ENCODE measurements at places on chromosomes 5 and 9. TPM values are rescaled to one million over a fixed set of nuclear protein-coding genes. Genes with fewer than 3 reads are reported as not detected.

DNA sequence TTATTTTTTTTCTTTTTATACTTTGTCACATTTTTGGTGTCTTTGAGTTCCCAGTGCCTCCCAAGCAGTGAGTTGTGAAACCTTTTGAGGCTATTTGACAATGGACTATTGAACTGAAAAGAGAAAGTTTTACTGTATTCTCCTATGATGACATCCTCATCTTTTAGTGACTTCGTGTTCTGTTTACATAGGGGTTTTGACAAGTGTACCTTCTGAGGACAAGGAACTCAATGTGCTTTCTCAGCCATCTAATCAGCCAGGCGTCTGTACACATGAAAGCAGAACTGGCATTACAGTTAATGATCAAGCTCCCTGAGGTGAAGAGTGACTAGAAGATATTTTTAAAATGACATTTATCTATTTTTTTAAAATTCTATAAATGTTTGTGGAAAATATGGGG lies 175.5 kb downstream of the ANXA1 start:
- no peak overlapping the region for H3K27ac ChIP-seq
- no peaks in the 10 kb centered on the region for H3K36me3 ChIP-seq
- H3K4me3 ChIP-seq = no peak overlapping the region

Gene ASPN
- total RNA-seq = not detected

DNA sequence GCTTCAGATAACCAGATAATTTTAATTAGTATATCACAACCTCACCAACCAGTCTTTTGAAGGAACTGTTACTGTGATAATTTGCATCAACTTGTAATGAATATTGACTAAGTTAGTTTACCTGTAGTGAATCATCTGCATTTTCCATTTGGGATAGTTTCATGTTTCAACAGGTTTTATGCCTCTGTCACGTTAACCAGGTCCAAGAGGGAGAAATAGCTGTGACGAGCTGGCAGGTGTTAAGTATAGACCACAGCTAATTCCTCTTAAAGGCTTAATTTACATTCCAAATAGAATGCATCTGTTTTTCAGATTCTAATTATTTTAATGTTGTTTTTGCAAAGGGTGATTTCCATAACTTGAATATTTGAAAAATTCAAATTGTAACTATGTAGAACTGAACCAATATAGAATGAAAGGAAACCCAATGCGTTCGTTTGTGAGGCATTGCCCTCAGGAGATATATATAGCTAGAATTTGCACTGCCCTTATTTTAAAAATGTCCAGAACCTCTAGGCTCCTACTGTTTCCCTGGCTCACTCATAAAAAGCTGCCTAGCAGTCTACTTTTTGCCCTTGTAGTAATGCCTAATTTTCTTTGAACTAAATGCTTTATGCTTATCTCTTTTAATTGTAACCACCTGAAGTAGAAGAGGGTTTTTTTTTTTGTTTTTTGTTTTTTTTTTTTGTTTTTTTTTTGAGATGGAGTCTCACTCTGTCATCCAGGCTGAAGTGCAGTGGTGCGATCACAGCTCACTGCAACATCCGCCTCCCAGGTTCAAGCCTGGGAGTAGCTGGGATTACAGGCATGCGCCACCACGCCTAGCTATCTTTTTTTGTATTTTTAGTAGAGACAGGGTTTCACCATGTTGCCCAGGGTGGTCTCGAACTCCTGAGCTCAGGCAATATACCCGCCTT lies 270.5 kb downstream of the SMARCA2 start:
- no peaks in the 10 kb centered on the region for H3K27me3 ChIP-seq
- no peaks in the 10 kb centered on the region for H3K4me1 ChIP-seq
- no peak for DNase-seq
- H3K27ac ChIP-seq = no peak overlapping the region

- H3K27me3 ChIP-seq = no peaks in the 10 kb centered on the region
- no peak overlapping the region for H3K27ac ChIP-seq
- no peak overlapping the region for H3K4me3 ChIP-seq
- DNase-seq = no peak
Measured at GRCh38 chr5:44358421-44358820, 30.8 kb downstream of the FGF10 start.

- no peaks in the 10 kb centered on the region for H3K36me3 ChIP-seq
- H3K27me3 ChIP-seq = no peaks in the 10 kb centered on the region
- no peaks in the 10 kb centered on the region for H3K4me1 ChIP-seq
- no peak overlapping the region for H3K27ac ChIP-seq
- DNase-seq = no peak
- H3K4me3 ChIP-seq = no peak overlapping the region
Measured at GRCh38 chr9:36163786-36164170, 5.4 kb upstream of the CCIN start.

GRCh38 chr5:31231177-31231838 lies 37.8 kb downstream of the CDH6 start:
- H3K36me3 ChIP-seq = no peaks in the 10 kb centered on the region
- H3K27ac ChIP-seq = no peak overlapping the region
- no peaks in the 10 kb centered on the region for H3K4me1 ChIP-seq
- H3K4me3 ChIP-seq = no peak overlapping the region
- no peak for DNase-seq

GRCh38 chr5:35478856-35479682 lies 138.6 kb upstream of the SPEF2 start:
- DNase-seq = no peak
- no peaks in the 10 kb centered on the region for H3K27me3 ChIP-seq
- H3K27ac ChIP-seq = peak overlapping the region; percentile 65
- no peaks in the 10 kb centered on the region for H3K4me1 ChIP-seq
- H3K4me3 ChIP-seq = no peak overlapping the region

DNA sequence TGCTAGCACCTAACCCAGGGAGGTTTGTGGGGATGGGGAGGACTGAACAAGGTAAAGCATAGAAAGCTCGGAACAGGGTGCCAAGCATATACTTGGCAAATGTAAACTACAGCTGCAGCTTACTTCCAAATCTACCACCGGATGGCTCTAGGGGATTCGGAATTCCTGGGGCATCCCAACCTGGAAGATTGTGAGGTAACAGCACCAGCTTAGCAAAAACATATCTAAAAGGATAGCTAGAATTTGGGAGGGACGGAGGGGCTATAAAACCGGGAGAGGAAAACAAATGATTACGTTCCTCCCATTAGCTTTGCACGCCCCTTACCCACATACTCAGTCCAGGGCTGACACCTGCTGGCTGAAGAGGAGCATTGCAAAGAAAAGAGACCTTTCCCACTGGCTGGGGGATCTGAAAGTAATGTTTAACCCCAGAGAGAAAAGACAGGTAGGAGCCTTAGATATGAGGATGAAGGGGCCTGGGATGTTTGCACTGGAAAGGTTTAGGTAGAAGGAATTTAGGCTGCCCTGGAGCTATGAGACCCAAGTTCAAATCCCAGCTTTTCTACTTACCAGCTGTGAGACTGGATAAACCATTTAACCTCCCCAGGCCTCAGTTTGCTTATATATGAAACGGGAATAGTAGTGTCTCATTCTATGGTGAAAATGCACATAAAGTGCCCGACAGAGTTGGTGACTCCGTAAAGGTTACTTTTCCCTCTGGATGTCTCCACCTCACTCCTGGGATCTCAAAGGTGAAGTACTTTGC lies 73.6 kb downstream of the FAM114A2 start:
- H3K4me3 ChIP-seq = no peak overlapping the region
- H3K36me3 ChIP-seq = no peaks in the 10 kb centered on the region
- peaks cover 14% of the 10 kb centered on the region for H3K4me1 ChIP-seq
- no peaks in the 10 kb centered on the region for H3K27me3 ChIP-seq
- peak; percentile 27 for DNase-seq

DNA sequence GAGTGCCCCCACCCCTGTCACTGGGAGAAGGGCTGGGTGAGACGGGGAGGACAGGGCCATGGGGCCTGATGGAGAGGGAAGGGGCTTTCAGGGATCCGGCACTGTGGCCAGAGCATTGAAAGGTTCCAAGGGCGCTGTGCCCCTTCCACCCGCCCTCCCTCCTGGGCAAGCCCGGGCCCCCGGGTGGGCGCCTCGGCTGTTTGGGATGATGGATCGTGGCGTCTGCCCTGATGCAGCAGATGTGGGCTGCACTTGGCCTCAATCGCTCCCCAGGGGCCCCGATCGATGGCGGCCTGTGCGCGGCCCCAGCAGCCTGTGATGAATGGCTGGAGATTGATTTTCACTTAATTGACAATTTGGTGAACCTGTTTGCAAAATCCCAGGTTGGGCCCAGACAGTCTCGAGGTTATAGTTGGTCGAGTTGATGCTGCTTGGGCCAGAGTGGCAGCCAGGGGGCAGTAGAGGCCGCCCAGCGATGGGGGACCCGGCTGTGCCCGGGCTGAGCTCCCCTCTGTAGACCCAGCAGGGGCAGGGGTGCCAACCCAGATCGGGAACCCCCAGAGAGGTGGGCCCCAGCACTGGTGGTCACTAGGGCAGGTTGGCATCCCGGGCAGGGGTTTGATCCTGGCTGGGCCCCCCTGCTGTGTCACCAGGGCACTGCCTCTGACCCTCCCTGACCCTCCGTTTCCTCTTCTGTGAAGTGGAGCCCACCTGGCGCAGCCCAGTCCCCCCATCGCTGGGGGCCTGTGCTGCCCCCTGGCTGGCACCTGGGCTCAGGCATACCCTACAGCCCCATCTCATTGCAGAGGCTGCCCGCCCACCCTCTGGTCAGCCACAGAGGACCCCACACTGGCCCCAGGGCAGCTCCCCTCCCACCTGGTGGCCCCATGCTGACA lies 34.7 kb downstream of the LHX3 start:
- no peak overlapping the region for H3K27ac ChIP-seq
- peak; percentile 33 for DNase-seq
- H3K4me1 ChIP-seq = peaks cover 3% of the 10 kb centered on the region
- no peaks in the 10 kb centered on the region for H3K36me3 ChIP-seq
- no peak overlapping the region for H3K4me3 ChIP-seq
- H3K27me3 ChIP-seq = no peaks in the 10 kb centered on the region

DNA sequence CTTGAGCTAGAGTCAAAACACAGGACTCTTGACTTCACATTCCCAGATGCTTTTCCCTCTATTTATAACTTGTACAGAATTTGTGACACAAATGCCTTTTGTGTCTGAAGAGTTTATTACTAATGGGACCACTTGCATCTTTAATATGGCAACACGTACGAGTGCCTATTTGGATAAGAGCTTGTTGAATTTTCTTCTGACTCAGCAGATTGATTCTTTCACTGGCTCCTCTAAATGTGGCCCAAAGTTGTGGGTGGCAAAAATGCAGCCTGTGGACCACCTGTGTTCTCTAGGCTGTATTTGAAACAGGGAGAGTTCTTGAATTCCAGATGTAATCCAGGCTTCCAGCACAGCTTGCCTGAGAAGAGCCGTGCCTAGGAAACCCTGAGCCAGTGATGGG lies 34.1 kb upstream of the ERCC6L2 start:
- no peaks in the 10 kb centered on the region for H3K27me3 ChIP-seq
- H3K4me1 ChIP-seq = no peaks in the 10 kb centered on the region
- H3K27ac ChIP-seq = no peak overlapping the region
- no peaks in the 10 kb centered on the region for H3K36me3 ChIP-seq
- DNase-seq = no peak

- no peak overlapping the region for H3K27ac ChIP-seq
- H3K27me3 ChIP-seq = no peaks in the 10 kb centered on the region
- no peak overlapping the region for H3K4me3 ChIP-seq
- DNase-seq = no peak
- H3K36me3 ChIP-seq = no peaks in the 10 kb centered on the region
Measured at GRCh38 chr5:15516486-15516885, 16.5 kb downstream of the FBXL7 start.

- no peak overlapping the region for H3K4me3 ChIP-seq
- no peak for DNase-seq
- H3K4me1 ChIP-seq = peaks cover 4% of the 10 kb centered on the region
- H3K27me3 ChIP-seq = no peaks in the 10 kb centered on the region
- H3K27ac ChIP-seq = no peak overlapping the region
Measured at GRCh38 chr5:172789687-172790495, 18.9 kb upstream of the DUSP1 start.

- no peak for DNase-seq
- H3K4me3 ChIP-seq = no peak overlapping the region
- H3K27ac ChIP-seq = no peak overlapping the region
Measured at GRCh38 chr5:39542511-39543285, 117.9 kb upstream of the DAB2 start.

DNA sequence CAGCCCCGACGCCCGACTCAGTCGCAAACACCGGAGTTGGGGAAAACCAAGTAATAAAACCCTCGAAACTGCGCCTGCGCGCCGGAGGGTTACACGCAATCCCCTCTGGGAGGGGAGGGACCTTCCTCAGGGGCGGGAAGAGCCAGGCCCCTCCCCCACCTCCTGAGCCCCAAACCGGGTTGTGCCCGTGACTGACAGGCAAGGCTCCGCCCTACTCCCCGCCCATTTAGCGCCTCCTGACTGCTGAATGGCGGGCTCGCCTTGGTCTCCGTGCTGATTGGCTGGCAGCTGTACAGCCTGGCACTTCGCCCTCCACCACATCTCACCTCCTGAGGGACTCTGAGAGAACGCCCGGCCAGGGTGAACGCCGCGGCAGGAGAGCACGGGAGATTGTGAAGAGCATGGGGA lies at the start of gene PRDM9:
Gene PRDM9 (plus strand): TSS at position 332 of the 408 bp plus-strand sequence. CDS start 1,425 bp downstream, outside the sequence.
- no peak for DNase-seq
- H3K36me3 ChIP-seq = no peaks in the 10 kb centered on the region
- H3K4me1 ChIP-seq = no peaks in the 10 kb centered on the region
- no peak within 1 kb of the TSS for H3K4me3 ChIP-seq

GRCh38 chr5:65194871-65195270 lies 286.8 kb downstream of the ADAMTS6 start:
- DNase-seq = no peak
- H3K4me1 ChIP-seq = no peaks in the 10 kb centered on the region
- no peak overlapping the region for H3K27ac ChIP-seq

- H3K4me1 ChIP-seq = peaks cover 5% of the 10 kb centered on the region
- no peak for DNase-seq
- H3K4me3 ChIP-seq = no peak overlapping the region
- H3K27me3 ChIP-seq = no peaks in the 10 kb centered on the region
- H3K36me3 ChIP-seq = no peaks in the 10 kb centered on the region
Measured at GRCh38 chr9:22211588-22212360, 202.7 kb upstream of the CDKN2B start.

- H3K27me3 ChIP-seq = no peaks in the 10 kb centered on the region
- H3K27ac ChIP-seq = no peak overlapping the region
- no peaks in the 10 kb centered on the region for H3K4me1 ChIP-seq
- H3K4me3 ChIP-seq = no peak overlapping the region
- no peak for DNase-seq
Measured at GRCh38 chr5:148988328-148988727, 74.5 kb downstream of the SH3TC2 start.

- peaks cover 13% of the 10 kb centered on the region for H3K4me1 ChIP-seq
- H3K27ac ChIP-seq = peak overlapping the region; percentile 95
- H3K36me3 ChIP-seq = no peaks in the 10 kb centered on the region
- DNase-seq = peak; percentile 12
- no peaks in the 10 kb centered on the region for H3K27me3 ChIP-seq
Measured at GRCh38 chr5:36877667-36878391, 1.3 kb downstream of the NIPBL start.

DNA sequence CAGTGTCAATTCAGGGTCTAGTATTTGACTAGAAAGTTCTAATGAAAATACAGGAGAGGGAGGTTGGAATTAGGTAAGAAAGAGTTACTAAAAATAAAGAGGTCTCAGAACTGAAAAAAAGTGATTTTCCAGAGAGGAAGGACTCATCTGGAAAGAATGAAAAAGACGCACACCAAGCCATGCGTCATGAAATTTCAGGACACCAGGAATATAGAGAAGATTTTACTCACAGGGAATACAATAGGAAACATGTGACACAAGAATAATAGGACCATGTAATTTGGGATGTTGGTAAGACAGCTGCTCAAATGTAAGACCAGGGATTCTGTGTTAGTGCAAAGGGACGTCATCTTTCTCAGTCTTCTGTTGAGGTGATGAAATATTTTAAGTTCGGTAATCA lies 224.7 kb downstream of the GDNF start:
- H3K27me3 ChIP-seq = no peaks in the 10 kb centered on the region
- DNase-seq = no peak
- H3K36me3 ChIP-seq = no peaks in the 10 kb centered on the region
- no peaks in the 10 kb centered on the region for H3K4me1 ChIP-seq
- no peak overlapping the region for H3K4me3 ChIP-seq
